ENCODE measurements at places on chromosomes 1 and 21.

DNA sequence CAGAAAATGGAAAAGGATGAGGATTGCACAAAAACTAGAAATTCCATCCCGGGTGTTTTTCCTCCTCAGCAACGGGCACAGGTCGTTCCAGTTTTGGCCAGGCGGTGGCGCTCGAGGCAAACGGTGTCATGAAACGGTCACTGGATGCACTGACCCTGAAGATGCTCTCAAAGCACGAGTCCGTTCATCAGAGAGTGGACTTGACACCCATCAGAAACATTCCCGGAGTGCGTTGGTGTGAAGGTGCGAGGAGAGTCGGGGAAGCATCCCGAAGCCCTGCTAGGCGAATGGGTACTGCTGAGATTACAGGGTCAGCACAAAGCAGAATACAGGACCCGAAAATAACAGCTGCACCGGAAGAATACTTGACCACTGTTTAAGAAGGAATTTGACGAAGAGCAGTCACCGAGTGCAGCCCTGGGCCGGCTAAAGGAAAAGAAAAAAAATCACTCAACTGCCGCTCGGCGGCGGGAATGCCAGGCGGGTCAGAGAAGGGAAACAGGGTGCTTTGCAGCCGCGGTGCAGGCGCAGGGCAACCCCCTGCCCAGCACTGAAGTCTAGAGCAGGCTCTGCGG is 71.7 kb upstream of the ETS2 start:
- peak; percentile 96 for DNase-seq

DNA sequence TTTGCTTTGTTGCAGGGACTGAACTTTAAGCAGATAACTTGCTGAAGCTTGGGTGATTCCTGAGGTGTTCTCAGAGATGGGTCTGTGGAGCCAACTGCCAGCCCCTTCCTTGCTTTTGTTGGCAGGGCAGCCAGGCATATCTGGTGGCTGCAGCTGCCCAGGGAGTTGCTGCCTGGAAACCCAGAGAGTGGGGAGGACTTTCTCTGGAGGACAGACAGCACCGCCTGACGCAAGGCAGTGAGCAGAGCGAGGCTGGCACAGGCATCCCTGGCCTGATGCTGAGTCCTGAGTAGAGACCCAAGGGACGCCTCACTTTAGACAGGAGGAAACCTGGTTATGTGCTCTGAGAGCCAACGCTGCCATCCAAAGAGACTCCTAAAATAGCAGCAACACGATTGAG is 9.8 kb upstream of the OLFML2B start:
- no peak for DNase-seq

DNA sequence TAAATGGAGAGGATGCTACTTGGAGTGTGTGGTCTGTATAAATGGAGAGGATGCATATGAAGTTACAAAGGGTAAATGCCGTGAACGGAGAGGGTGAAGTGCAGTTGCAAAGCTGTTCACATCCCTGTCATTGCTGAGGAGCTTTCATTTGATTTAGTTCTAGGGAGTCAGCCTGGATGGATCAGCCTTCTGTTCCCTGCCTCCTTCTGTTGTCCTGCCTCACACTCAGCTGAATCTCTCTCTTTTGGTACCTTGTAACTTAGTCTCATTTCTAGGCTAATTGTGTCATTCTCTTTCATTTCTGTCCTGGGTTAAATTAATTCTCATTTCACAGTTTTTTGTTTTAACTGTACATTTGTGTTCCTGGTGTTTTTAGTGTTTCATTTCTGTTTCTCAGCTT is 133.2 kb upstream of the COL6A1 start:
- DNase-seq, result no peak

DNA sequence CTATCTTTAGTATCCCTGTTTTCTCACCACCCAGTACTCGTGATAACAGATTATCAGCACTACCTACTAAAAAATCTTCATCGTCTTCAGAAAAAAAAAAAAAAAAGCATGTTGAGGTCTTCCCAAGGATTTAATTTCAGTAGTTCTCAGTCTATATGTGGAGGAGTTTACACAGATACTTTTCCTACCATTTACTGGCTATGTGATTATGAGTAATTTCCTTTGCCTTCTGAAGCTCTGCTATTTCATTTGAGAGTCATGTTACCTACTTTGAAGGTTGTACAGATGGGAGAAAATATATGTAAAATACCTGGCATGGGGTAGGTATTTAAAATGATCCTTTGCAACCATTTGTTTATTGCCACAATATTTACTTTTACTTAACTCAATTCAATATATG is 399.7 kb downstream of the NEGR1 start:
- no peak for DNase-seq

- DNase-seq, result no peak
These were observed 39.7 kb downstream of the ANKRD13C start for GRCh38 chr1:70314706-70315304.

DNA sequence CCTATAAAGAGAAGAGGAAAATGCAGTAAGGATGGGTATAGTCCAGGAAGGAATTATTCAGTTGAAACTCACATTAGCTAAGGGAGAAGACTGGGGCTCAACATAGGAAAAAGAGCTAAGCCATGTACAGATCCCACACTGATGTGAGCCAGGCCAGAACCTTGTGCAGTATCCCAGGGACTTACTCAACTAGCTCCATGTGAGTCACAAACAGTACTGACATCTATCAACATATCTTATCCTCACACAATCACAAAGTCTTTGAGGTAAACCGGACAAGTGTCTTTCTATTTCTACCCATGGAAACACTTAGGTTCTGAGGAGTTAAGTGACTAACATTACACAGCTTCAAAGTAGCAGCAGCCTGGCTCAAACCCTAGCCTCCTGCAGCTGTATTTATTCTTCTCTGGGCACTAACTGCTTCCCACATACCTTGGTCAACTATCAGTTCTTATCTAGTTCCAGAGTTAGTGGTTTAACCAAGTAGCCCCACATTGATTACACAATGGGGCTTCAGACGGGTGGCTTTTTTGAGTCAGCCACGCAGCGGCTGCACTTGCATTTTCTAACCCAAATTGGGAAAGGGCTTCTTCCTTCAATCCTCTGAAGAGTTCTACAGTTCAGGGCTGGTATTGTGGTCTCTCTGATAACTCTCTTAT is 9.5 kb downstream of the CD5L start:
- DNase-seq, result no peak

DNA sequence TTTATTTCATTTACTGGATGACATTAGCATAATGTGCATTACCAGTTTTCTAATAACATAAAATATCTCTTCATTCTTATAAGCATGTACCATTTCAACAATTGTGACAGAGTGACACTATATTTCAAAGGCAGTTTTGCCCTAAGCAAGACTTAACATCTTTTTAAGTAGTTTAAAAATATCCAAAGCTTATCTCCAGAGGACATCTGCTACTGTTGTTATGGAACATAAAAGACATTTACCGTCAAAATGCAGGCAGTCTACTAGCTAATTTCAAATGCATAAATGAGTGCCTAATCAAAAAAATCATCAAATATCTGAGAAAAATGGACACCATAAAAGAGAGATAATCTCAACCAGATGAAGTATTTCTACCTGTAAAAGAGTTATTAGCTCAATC is 782.4 kb upstream of the BRINP3 start:
- DNase-seq, result no peak

DNA sequence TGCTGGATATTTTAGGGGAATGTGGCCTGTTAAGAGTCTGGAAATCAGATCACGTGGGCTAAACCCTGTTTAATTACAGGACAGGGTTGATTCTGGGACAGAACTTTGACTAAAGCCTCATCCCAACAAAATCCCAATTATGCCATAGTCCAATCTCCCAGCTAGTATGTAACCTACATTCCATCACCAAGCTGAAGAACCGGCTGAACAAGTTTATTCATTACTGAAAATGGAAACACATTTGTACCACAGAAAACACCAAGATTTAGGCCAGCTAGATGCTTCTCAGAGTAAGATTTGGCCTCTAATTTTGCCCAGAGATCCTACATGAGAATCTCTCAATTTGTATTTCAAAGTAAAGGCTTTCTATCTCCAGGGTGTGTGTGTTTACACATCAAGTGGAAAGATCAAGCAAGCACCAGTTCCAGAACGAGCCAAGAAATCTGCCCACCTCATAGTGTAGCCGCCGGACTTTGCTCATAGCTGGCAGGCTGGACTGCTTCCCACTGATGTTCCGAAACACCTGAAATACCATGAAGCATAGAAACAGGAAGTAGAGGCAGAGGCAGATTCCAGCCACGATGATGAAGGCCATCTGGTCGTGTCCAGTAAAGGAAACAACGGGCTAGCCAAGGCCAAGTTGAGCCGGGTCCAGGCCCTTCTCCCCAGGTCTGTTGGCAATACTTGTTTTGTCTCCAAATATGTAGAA is 86.8 kb downstream of the WLS start:
- DNase-seq, result no peak

DNA sequence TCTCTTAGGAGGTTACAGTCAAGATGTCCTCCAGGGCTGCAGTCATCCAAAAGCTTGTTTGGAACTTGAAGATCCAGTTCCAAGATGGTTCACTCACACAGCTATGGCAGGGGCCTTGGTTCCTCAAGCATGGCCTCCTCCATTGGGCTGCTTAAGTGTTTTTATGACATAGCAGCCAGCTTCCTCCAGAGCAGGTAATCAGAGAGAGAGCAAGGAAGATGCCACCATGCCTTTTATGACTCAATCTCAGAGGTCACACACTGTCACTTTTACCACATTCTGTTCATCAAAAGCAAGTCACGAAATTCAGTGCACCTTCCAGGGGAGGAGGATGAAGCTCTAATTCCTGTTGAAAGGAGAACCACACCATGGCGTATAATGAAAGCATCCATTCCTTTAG is 17.1 kb downstream of the ELAPOR1 start:
- DNase-seq, result no peak

DNA sequence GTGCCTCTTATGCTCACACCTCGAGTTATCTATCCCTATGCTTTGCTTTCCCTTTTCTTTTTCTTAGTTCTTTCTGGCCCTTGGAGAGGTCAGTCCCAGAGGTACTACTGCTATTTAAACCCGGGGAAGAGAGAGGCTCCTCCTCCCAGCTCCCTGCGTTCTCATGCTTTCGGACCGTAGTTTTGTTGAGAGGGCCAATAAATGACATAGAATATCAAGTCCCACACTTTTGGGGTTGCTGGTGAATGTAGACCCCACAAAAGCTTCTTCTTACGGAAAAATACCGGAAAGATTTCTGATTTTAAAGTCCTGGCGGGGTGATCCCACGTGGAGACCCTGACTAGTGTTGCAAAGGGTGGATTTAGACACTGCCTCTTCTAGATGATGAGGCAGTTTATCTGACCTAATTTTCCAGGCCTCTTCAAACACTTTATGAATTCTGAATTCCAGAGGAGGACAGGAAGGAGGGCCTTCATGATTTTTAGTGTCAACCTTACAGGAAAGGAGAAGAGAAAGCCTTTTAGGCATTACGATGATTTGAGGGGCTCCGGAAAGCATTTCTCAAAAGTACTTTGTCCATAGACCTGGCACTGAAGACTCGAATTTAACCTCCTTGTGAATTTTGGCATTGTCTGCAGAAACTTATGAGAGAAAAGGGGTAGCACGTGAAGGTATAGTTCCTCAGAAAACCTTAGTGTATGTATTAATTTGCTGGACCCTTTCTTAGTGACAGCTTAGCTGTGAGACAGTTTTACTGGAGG is 694 bp downstream of the TMEM167B start:
- DNase-seq, result no peak

- DNase-seq, result no peak
These were observed 35.8 kb upstream of the HIVEP3 start for GRCh38 chr1:41954533-41954944.

- DNase-seq, result no peak
These were observed 286.4 kb downstream of the RWDD3 start for GRCh38 chr1:95520390-95520789.

DNA sequence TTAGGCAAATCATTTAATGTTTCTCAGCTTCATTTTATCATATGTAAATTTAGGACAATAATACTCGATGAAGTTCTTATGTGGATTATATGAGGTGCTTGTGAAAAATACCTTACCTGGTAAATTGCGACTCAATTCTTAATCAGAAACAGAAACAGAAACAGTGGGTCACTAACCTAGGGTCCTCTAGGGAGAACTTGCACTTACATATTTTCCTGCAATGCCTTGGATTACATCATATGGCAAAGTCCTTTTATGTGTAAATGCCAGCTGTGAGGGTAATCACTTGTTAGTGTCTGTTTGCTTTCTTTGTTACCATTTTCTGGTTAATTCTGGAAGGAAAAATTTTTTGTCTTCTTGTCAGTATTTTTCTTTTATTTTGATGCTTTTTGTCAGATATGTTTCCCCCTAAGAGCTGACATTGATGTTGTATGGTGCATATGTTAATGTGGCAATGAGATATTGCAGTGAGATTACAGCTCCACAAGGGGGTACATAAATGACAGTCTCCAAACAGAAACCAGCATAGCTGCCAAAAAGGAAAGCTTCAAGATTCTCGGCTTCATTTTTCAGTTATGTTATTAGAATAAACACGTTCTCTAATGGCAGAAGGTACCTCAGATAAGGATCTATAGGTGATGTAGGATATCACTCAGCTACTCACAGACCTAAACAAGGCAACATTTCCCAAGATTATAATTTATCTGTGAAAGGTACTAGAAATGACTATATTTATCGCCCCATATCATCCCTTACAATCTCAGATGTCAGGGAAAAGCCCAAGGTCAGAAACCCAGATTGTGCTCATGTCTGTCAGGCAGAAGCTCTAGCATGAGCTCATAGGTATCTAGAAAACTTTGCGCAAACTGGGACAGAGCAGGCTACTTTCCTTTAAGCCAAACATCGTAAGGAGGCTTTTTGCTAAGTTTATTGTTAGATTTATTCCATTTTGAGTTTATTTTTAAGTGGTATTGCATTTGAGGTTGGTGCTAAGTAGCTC is 119.9 kb downstream of the FASLG start:
- DNase-seq, result no peak

- no peak for DNase-seq
These were observed 75.2 kb upstream of the GADD45A start for GRCh38 chr1:67609577-67610341.

All from activated CD8-positive, alpha-beta memory T cell treated with anti-CD3 and anti-CD28 coated beads, Interleukin-2, amount 50 U/mL, for 48 hours (primary cell).